ENCODE measurements at places on chromosomes 5 and 9. TPM values are rescaled to one million over a fixed set of nuclear protein-coding genes. Genes with fewer than 3 reads are reported as not detected.

- no peak for DNase-seq
These were observed 190.4 kb downstream of the RGS3 start for GRCh38 chr9:113653746-113654604.

The DOK3 gene
- total RNA-seq: 57.1 TPM

The DELE1 gene
- 126 TPM for total RNA-seq

The CDH12 gene
- not detected for total RNA-seq

The GRIA1 gene
- not detected for total RNA-seq

The IL4 gene
- not detected for total RNA-seq

- DNase-seq: peak; percentile 63
These were observed 296.8 kb downstream of the PDE4D start for GRCh38 chr5:59596586-59597350.

- no peak for DNase-seq
These were observed 211.0 kb downstream of the ADCY2 start for GRCh38 chr5:7606840-7607465.

- peak; percentile 63 for DNase-seq
These were observed 203.3 kb upstream of the CDH9 start for GRCh38 chr5:27241564-27242257.

DNA sequence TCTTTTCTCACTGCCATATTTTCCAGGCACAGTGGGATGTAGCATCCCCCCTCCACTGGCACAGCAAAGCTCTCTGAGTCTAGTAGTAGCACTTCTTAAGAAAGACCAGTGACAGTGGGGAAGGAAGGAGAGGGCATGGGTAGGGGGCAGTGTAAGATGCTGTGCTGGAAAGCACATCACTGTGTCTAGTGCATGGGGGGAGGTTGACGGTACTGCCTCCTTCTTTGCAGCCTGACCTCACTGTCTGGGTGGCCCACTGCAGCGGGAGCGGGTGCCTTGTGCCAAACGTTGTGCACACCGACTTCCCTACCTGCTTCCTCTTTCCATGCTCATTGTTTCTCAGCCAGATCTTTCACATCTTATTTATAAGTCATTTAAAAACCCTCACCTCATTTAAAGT is 91.8 kb downstream of the PDE8B start:
- no peak for DNase-seq

- DNase-seq: no peak
These were observed 104.4 kb downstream of the FANCC start for GRCh38 chr9:95213117-95213516.

GRCh38 chr5:142422429-142422828 is 97.6 kb upstream of the SPRY4 start:
- DNase-seq: no peak

- DNase-seq: no peak
These were observed 71.9 kb downstream of the MAP1B start for GRCh38 chr5:72179028-72179815.

The RASEF gene
- total RNA-seq: under 0.01 TPM

DNA sequence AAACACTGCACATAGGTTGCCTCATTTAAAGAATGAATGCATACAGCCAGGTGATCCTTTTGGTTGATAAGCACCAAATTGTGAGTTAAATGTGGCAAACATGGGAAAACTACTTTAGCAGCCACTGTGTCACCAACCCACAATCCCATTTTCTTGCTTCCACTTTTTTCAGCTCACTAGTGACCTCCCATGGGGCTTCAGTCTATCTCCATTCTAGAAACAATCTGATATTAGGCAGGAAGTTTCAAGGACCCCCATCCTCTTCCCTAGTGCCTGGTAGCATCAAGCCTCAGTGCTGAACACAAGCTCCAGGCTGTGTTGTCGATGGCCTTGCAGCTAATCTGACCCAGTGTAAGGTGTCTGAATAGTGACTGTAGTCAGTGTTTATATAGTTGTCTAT is 66.2 kb downstream of the PLPPR1 start:
- DNase-seq: no peak

DNA sequence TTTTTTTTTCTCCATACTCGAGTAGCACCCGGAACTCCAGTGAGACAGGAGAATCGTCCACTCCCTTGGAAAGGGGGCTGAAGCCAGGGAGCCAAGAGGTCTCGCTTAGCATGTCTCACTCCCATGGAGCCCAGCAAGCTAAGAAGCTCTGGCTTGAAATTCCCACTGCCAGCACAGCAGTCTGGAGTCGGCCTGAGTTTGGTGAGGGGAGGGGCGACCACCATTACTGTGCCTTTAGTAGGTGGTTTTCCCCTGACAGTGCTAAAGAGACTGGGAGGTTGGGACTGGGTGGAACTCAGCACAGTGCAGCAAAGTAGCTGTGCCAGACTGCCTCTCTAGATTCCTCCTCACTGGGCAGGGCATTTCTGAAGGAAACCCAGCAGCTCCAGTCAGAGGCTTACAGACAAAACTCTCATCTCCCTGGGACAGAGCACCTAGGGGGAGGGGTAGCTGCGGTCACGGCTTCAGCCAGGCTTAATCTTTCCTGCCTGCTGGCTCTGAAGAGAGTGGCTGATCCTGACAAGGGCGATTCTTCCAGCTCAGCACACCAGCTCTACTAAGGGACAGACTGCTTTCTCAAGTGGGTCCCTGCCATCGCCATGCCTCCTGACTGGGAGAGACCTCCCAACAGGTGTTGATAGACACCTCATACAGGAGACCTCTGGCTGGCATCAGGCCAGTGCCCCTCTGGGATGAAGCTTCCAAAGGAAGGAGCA is 414.5 kb upstream of the ZNF608 start:
- DNase-seq: no peak

DNA sequence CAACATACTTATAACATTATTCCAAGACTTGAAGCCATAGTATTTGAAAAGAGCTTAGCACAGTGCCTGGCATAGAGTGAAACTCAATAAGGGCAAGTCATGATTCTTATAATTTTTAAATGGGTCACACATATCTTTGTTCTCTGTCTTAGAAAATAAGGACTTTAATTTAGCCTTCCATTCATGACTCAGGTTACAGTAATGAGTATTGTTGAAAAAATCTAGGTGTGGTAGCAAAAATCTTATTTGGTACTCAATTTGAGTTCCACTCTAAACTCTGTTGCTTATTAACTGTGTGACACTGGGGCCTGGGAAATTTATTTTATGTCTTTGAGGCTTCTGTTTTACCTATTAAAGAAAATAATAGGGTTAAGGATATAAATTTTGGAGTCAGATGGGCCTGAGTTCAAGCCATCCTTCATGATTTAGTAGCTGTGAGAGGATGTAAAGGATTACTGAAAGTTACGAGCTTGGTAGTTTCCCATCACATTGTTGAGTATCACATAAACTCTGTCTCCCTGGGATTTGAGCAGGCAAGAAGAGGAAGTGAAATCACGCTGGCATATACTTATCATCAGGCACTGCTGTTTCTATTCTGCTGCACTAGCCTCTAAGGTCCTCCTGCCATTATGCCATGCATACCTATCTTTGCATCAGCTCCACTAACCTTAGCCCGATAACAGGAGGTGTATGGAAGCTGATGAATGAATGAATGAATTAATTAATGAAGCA is 1.5 kb downstream of the SPINK9 start:
- no peak for DNase-seq

The MYOZ3 gene
- total RNA-seq: 10.2 TPM

DNA sequence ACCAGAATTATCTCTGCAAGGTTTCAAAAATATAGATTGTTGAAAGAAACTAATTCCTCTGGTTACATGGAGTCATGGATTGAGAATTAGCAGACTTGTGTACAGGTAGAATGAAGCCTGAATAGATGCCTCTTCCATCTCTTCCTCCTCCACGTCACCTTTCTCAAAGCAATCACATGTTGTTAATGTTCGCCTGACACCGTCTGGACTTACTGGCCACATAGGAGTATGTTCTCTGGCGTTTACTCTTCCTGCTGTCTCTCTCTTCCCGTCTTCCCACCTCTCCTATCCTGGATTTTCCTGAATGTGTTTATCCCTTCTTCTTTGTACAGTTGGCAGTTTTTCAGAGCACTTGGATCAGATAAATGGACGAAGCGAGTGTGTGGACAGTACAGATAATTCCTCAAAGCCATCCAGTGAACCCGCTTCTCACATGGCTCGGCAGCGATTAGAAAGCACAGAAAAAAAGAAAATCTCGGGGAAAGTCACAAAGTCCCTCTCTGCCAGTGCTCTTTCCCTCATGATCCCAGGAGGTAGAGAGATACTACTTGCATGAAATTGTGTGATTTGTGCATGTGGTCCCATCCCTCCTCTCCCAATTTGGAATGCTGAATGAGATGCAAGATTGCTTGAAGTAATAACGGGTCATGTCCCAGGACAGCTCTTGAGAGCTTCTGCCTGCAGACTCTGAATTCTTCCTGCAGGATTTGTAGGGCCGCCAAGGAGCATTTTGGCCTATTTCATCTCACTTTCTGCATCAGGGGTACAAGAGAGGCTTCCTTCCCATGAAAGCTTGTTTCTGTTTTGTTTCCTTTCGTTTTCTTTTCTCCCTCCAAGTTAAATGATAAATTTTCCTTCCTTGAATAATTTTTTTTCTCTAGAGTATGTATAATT is 47.3 kb downstream of the CD180 start:
- no peak for DNase-seq

- no peak for DNase-seq
These were observed 133.6 kb downstream of the CEMIP2 start for GRCh38 chr9:71634752-71635151.

GRCh38 chr5:149140197-149141002 is 893 bp upstream of the ABLIM3 start:
- DNase-seq: no peak

GRCh38 chr9:98472216-98472615 is 216.8 kb upstream of the TBC1D2 start:
- DNase-seq: no peak

The IFNA21 gene
- total RNA-seq: not detected

The EGFLAM gene
- under 0.01 TPM for total RNA-seq

The B4GALT7 gene
- total RNA-seq: 38.0 TPM

DNA sequence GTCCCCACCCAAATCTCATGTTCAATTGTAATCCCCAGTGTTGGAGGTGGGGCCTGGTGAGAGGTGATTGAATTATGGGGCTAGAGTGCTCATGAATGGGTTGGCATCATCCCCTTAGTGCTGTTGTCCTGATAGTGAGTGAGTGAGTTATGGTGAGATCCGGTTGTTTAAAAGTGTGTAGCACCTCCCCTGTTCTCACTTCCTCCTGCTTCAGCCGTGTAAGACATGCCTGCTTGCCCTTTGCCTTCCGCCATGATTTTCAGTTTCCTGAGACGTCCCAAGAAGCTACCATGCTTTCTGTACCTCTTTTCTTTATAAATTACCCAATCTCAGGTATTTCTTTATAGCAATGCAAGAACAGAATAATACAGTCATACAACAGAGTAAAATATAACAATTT is 742 bp upstream of the LECT2 start:
- DNase-seq: no peak

- DNase-seq: no peak
These were observed 298.2 kb upstream of the TAS2R1 start for GRCh38 chr5:9928326-9928725.

The EPB41L4B gene
- not detected for total RNA-seq

- no peak for DNase-seq
These were observed 528.1 kb upstream of the ST8SIA4 start for GRCh38 chr5:101431201-101431600.

DNA sequence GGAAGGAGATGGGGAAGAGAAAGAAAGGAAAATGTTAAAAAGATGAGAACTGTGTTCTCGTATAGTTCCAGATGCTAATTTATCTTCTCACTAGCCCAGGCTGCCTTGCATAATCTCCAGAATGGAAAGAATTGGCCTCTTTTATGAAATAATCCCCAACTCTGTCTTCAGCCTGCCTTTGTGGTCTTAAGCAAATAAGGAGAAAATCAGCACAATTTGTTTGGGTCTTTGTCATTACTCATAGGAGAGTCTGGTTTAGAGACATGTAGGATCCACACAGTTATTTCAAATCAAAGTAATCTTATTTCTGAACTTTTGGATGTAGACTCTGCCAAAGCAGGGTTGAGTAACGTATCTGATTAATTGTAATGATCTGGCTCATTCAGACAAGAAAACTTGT is 50.7 kb upstream of the CAMK4 start:
- DNase-seq: no peak

DNA sequence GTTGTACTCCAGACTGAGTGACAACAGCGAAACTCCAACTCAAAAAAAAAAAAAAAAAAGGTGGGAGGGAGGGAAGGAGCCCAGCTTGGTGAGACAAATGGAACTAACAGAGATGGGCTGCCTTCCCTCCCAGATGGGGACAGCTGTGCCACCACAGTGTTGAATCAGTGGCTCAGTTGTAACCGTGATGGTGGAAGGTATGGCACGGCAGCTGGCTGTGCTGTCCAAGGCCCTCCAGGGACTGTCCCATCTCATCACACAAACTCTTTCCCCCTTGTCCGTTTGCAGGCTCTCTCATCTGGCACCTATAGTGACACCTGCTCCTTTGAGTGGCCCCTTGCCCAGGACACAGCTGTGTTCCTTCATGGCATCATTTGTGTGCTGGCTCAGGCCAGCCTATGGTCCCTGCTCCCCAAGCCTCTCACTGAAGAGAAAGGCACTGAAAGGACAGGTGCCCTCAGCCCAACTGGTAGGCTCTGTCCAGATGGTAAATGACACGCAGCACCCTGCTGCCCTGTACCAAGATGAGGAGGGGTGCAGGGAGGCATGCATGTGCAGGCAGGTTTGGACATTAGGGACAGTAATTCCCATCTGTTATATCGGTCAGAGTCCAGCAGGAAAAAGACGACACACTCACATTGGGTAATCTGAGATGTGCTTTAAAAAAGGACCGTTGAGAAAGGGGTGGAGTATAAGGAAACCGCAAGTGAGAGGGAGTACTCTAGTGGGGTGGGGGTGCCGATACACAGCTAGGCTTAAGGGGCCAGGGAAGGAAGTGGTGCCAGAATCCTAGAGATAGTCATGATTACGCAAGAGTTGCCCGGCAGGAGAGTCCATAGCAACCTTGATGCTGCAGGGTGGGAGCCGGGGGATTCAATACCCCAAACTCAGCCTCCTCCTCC is 4.3 kb downstream of the SMIM33 start:
- peak; percentile 83 for DNase-seq

The BAAT gene
- not detected for total RNA-seq

DNA sequence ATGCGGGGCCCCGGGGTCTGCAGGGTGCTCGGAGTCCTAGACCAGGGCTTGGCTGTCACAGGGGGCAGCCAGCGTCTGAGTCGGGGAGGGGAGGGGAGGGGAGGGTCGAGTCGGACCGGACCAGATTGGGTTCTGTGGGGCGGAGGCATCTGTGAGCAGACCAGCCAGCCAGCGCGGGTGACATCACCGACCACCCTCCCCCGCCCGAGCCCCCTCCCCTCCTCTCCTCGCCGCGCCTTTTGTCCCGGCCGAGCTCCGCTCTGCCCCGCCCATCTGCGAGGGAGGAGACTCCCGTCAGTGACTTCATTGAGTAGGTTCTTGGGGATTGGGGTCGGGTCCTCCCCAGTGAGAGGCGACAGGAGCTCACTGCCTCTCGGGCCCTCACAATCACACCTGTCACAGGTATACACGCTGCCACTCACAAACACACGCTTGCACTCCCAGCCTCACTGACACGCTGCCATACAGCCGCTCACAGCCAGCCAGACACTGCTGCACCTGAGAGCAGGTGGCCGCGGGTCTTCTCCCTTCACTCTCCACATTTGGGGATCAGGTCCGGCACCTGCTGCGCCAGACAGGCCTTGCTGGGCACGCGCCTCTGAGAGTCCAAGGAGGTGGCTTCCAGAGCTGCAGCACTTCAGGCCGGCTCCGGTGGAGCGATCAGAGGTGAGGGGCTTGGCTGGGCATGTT is 546 bp downstream of the DNAJB5 start:
- DNase-seq: no peak

GRCh38 chr5:115452536-115453235 is 91.9 kb downstream of the FEM1C start:
- DNase-seq: no peak

- DNase-seq: no peak
These were observed 48.2 kb upstream of the JAK2 start for GRCh38 chr9:4936823-4937222.

- DNase-seq: no peak
These were observed 66.3 kb upstream of the TNFAIP8 start for GRCh38 chr5:119289438-119290044.

All from hematopoietic multipotent progenitor cell (in vitro differentiated cells).